ENCODE measurements at places on chromosomes 7 and 10.

GRCh38 chr7:132456418-132456817 lies 119.9 kb downstream of the PLXNA4 start:
- DNase-seq: no peak

GRCh38 chr10:79049931-79050895 lies 18.6 kb upstream of the ZMIZ1 start:
- DNase-seq: no peak

DNA sequence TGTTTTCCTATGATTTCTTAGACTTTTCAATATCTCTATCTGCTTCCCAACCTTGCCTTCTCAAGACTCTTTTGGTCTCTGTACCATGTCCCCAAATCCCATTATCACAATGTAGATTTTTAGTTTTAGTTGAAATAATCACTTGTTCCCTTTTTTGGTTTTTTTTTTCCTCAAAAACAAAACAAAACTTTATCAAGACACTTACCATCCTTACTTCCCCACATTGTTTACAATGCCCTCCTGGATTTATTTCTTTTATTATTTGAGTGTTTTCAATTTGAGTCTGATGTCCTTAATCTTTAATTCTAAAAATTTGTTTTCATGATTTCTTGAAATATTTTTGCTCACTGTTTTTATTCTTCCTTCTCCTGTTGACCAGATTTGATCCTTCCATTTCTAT lies 112.6 kb downstream of the CPED1 start:
- no peak for DNase-seq

DNA sequence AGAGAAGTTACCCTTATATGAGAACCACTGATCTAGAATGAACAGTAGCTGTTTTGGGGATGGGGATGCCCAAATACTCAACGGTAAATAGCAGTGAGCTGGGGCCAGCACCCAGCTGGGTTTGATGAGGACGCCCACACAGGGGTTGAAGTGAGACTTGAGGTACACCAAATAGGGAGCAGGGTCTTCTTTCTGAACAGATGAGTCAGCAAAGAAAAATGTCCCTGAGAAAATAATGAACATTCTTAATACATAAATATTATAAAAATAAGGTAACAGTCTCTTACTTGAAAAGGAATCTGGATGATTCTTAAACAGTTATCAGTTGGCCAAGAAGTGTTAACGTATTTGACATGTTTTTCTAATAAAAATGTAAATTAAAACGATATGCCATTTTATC lies 2.0 kb downstream of the PRSS37 start:
- no peak for DNase-seq

DNA sequence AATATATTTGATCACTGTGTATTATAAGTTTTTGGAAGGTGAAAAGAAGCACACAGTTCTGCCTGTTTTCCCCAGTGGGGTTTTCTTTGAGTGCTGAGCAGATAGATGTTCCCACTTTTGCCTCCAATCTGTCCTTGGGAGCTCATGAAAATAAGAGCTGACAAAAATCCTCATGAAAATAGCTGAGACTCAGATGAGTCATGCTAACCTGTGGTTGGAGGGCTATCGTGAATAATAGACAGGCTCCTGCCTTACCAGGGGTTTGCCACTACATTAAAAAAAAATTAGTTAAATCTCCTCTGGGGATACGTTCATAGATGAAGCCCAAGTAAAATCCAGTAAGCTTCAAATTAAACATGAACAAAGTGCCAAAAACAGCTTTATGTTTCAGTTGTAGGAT lies 10.9 kb upstream of the AOAH start:
- DNase-seq: no peak

GRCh38 chr7:1733908-1734730 lies 64.0 kb downstream of the ELFN1 start:
- no peak for DNase-seq

GRCh38 chr10:15857107-15857575 lies 3.2 kb downstream of the MINDY3 start:
- DNase-seq: no peak

DNA sequence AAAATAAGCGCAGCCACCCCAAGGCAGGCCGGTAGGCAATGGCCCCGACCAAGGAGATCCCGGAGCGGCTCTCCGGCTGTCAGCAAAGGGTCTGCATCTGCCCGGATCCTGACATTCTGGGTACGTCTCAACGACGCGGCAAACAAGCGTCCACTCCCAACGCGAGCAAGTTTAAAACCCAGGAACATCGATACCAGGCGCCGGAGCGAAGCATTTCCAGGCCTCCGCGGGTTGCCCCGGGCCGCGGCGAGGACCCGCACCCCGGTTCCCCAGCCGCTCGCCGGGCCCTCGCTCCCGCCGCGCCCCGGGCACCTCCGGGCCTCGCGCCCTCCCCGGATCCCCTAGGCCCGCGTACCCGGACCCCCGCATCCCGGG lies 453 bp downstream of the URGCP start:
- no peak for DNase-seq

All from stimulated activated CD8-positive, alpha-beta memory T cell treated with anti-CD3 and anti-CD28 coated beads, Interleukin-15, amount 100 ng/mL, for 4 hours (primary cell).